ENCODE measurements at places on chromosomes 16 and 17. TPM values are rescaled to one million over a fixed set of nuclear protein-coding genes. Genes with fewer than 3 reads are reported as not detected.

TMEM235 gene
- total RNA-seq: not detected

SPNS2 gene
- 0.27 TPM for total RNA-seq

PITPNM3 gene
- total RNA-seq: 0.57 TPM

SLC43A2 gene
- total RNA-seq: 3.0 TPM

SNAI3 gene
- not detected for total RNA-seq

DNA sequence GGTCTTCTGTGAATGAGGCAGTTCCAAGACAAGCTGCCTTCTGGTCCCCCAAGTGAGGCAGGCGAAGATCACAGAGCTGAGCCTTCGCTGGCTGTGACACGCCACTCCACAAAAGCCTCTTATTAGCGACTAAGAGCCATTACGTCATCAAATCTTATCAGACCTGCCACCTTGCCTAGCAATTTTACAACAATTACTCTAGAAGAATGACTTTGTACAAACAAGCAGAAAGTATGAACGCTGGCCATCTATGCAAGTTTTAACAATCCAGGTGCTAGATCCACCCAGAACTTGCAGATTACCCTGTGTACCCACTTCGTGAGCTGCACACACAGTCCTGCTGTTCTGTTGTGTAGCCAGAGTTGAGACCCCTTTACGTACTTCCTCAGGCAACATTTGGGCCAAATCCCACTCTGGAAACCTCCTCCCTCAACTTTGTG, 3.8 kb upstream of the ICAM2 start:
- no peak for DNase-seq

DNA sequence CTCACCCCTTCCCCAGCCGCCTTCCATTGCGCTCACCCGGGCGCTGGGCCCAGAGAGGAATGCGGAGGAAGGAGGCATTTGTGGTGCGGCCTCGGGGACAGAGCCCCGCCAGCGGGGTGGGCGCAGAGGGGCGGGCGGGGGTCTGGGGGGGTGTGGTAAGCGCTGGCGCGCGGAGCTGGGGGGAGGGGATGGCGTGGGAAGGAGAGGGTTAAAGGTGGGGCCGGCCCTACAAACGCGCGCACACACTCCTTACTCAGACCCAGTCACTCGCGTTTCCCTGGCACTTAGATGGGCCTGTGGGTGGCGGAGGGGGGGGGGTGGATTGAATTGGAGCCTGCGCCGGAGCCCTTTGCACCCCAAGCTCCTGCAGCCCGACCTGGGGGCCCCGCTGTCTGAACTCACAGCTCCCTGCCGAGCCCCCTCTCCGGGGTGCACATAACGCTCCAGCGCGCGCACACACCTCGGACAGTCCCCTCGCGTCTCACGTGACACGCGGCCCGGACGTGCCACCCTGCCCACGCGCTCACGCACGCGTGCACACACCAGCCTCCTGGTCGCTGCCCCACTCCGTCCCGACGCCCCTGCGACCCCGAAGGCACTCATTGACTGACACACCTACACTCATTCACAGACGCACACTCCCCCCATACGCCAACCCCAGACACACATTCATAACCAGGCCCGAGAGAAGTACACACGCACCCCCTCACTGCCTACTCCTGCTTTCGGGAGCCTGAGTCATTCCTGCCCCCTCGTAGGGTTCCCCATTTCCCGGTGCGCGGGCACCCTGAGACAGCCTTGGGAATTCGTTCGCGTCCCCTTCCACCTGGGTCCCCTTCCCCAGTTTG, 844 bp downstream of the TBKBP1 start:
- peak; percentile 64 for DNase-seq

DNA sequence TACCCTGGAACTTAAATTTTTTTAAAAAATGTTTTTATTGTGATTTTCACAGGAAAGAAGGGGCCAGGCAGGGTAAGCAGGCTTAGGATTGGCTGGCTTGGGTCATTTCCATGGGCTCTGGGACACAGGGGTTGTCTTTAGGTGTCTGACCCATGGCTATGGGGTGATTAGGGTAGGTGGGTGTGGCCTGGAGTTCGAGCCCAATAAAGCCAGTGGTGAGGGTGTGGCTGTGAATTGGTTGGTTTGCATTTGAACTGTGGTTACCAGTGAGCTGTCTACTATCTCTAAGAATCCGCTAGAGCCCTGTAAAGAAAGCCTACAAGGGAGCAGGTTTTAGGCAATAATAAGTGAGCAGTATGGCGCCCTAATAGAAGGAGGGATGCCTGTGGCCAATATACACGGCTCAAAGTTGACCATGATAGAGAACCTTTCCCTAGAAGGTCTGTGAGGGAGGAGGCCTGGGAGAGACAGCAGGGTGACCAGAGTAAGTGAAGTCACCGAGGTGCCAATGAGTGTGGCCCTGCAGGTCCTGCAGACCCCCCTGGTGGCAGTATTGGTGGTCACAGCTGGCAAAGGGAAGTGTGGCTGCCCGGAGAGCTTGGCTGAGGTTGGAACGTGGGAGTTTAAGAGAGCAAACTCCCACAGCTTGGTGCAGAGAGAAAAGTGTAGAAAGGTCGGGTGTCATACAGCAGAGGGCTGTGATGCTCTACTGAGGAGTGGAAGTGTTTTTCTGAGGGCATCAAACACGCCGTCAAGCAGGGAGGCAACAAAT, 454.0 kb downstream of the WWOX start:
- no peak for DNase-seq

DNA sequence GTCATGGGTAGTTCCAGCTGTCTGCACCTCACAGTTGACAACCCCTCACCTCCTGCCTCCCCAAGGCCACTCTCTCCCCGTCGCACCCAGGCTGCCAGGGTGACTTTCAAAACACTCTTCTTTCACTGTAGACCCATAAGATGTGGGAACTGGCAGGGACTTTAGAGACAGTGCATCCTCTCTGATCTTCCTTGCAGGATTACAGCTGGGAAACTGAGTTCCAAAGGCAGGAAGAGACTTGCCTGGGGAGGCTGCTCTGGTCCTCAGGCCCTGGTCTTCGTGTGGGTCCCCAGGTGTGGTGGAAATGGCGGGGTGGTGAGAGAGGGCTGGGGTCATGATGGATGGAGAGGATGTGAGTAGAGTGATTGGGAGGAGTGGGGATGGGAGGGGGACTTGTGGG, 21.9 kb upstream of the NKD1 start:
- DNase-seq: no peak

- DNase-seq: peak; percentile 64
Observed at GRCh38 chr17:74176546-74177001, 26.9 kb upstream of the RPL38 start.

- no peak for DNase-seq
Observed at GRCh38 chr16:90043526-90043925, 24.3 kb upstream of the DBNDD1 start.

DNA sequence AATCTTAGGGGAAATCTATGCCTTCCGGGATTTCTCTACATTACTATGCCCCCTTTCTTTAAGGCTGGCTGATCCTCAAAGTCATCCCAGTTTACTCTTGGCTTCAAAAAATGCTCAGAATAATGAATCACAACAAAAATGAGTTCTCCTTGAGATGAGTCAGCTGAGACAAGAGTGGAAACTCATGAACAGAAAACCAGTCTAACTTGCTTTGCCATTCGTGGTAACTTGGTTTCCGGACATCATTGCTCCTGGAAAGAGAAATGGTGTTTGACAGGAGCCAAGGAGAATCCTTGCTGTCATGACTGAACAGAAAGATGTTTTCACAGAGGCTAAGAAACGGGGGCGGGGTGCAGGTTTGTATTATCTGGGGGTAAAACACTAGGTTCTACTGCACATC, 435.6 kb upstream of the DYNLRB2 start:
- no peak for DNase-seq

DNA sequence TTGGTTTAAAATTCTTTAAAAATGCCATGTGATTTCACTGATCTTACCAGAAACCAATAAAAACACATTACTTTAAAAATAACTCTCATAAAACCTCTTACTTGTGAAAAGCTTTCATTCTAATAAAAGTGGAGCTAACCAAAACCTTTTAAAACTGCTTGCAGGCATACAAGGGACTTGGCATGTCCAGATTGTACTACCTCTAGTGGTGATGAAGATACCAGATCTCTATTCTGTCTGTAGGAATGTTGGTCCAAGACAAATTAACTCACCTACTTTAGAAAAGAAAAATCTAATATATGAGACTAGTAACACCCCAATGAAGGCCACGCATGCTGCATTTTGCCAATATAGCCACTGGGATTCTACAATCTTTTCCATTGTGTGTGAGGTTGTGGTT, 151.0 kb upstream of the SALL1 start:
- no peak for DNase-seq

DNA sequence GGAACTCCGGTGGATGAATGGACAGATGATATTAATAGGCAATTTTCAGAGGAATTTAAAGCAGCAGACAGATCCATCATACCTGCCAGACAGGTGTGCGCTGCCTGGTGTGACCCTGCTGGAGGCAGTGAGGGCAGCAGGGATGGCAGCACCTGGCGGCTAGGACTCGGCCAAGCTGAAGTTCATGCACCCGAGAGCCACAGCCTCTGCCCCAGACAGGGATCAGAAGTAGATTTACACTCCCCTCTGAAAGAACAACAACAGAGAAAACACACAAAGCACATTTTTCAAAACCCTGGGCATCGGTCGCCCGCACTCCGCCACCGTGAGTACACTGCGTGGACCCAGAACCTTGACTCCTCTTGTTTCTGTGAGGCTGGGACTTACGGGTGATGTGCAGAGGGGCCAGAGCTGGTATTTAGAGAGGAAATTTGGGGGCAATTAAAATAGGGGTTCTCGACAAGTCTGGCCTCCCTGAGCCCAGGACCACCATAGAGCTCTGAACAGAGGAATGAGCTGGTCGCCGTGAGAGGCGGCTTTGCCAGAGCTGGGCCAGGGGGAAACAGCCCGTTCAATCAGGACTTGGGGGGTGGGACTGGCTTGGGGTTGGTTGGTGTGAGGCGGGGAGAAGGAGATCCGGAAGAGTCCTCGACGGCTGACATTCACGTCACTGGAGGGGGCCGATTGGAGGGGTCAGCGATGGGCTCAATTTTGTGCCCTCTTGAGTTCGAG, 101.0 kb downstream of the METRNL start:
- DNase-seq: no peak

GRCh38 chr16:4704913-4705312, 11.6 kb downstream of the NUDT16L1 start:
- no peak for DNase-seq

GRCh38 chr16:67844497-67844896, 2.2 kb upstream of the NUTF2 start:
- DNase-seq: peak; percentile 47

DNA sequence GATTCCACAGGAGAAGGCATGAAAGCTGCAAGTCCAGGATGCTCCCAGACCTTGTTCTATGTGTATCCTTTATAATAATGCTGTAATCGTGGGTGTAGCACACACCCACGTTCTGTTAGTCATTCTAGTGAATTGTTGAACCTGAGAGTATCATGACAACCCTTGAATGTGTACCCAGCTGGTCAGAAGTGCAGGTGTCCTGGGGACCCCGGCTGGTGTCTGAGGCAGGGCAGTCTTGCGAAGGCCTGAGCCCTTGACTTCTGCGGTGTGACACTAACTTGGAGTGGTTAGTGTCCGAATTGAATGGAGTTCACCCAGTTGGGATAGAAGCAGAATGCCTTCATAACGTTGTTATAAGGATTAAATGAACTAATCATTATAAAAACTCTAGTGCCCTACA, 218.0 kb upstream of the TNRC6C start:
- DNase-seq: no peak

DNA sequence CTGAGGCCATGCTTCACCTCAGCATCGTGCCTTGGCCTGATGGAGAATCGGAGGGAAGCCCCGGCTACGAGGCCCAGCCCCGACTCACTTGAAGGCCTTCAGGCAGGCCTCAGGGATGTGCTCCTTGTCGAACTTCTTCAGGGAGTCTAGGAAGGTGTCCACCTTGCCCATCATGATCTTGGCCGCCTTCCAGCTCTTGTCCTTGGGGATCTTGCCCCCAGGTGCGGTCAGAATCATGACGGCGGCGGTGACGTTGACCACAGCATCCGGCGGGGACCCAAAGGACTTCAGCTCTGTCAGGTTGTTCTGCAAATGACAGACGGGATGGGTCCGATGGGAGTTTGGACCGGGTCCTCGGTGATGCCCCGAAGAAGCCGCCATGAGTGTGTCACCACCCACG, 81.2 kb downstream of the PGS1 start:
- no peak for DNase-seq

DNA sequence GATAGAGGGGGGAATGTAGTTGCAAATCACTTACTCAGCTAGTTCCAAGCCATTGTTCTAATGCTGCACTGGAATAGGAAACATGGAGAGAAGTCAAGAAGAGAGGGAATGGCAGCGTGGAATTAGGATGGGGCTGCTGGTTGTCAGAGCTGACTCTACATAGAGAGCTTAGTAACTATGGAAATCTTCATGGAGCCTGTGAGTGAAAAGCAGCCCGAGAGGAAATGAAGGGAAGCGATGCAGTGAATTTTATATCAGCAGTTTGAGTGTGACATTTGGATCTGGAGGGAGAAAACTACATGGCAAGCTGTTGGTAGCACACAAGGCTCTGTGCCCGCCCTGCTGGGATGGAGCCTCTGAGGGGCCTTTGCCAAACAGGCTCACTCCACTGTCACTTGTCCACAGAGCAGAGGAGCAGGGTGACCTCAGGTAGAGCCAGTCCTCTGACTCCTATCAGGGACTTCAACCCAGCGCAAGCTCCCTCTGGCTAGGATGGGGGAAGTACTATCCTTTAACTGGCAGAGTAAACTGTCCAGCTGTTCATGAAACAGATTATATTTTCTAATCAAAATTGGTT, 27.9 kb upstream of the PMFBP1 start:
- no peak for DNase-seq

- DNase-seq: no peak
Observed at GRCh38 chr17:8665684-8666083, 35.2 kb upstream of the MYH10 start.

DNA sequence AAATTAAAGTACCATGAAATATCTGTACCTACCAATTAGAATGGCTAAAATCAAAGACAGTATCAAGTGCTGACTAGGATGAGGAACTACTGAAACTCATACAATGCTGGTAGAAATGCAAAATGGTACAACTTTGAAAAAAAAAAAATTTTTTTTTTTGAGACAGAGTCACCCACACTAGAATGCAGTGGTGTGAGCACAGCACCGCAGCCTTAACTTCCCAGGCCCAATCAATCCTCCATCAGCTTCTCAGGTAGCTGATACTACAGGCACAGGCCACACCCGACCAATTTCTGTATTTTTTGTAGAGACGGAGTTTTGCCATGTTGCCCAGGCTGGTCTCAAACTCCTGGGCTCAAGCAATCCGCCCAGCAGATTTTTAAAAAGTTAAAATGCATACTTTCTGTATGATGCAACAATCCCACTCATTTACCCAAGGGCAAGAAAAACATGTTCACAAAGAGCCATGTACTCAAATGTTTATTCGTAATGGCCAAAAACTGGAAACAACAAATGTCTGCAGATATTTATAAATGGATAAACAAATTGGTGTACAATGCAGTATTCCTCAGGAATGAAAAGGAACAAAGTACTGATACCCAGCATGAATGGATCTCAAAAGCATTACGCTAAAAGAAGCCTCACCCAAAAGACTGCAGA, 8.7 kb downstream of the SMURF2 start:
- peak; percentile 66 for DNase-seq
